ENCODE measurements at places on chromosomes 6 and 20.

DNA sequence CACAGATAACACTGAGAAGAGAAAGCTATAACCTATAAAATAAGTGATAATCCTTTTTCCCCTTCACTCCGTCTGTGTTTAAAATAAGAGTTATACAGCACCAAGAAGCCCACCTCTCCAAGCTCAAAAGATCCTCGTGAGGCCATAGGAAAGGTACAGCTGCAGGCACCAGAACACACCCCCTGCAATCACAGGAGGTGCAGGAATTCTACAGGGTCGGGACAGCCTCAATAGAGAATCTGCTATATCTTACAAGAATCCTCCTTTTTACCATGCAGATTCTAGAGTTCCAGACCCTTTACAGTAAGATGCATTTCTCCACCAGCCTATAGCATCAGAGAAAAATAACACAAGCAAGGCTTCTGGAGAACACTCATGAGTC is 5.0 kb upstream of the ADGRF1 start:
- DNase-seq, result no peak

- DNase-seq, result no peak
Measured at GRCh38 chr20:58981628-58982364, 740 bp downstream of the NELFCD start.

DNA sequence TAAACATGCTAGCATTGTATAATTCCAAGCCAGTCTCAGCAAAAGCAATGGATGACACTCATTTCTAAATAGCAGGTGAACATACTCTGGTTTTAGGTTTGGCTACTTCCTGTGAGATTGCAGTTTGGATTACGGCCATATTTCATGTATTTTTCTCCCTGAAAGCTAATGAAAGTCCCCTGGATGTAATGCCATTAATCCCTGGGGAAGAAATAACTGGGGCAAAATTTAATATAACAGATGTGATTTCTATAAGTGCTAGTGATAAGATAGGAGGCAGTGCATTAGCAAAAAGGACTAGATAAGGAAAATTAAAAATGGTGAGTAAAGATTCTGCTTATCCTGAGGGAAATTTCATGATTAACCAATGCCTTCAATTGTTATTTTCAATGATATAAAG is 238.2 kb downstream of the ADGRB3 start:
- DNase-seq, result no peak

GRCh38 chr6:14903176-14904038 is 342.5 kb upstream of the JARID2 start:
- DNase-seq, result no peak

DNA sequence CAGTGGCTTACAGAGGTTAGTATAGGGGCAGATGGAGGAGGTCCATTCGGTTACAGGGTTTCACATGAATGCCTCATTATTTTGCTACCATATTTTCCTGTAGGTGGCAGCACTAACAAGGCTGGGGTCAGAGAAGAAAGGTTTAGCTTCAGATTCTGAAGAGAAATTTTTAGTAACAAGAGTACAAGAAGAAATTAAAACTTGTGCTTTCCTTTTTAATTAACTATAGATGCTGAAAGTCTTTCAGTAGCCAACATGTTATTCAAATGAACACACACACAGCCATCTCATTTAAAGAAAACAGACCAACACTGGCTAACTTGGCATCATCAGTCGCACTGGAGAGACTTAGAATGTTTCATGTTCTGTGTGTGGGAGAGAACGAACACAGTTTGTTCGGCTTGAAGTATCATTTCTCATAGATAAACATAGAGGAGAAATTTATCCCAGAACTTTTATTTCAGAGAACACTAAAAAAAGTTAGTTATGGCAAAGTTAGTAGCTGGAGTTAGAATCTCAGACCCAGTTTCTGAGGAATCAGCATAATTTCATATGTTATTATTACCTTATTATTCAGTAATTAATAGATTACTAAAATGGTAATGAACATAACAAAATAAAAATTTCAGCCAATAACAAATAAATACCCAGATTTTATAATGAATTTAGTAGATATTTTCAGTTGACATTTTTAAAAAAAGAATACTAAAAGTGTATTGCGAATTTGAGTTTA is 314.0 kb upstream of the RSPO3 start:
- DNase-seq, result no peak

- DNase-seq, result no peak
Measured at GRCh38 chr6:149393002-149393679, 6.9 kb upstream of the SUMO4 start.

DNA sequence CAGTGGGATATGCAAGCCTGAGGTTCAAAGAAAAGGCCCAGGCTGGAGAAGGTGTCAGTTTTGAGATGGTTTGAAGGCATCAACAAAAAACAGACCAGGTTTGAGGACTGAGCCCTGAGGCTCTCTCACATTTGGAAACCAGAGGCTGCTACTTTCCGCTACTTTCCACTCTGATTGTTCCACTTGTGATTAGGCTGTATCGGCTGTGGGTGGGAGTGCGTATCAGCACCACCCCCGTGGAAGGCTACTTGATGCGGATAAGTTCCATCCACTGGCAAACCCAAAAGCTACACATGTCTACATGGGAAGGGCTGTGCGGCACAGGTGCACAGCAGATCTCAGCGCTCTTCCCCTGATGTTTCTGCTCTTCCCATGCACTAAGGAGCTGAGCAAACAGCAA is 198.7 kb downstream of the GMPR start:
- peak; percentile 11 for DNase-seq

DNA sequence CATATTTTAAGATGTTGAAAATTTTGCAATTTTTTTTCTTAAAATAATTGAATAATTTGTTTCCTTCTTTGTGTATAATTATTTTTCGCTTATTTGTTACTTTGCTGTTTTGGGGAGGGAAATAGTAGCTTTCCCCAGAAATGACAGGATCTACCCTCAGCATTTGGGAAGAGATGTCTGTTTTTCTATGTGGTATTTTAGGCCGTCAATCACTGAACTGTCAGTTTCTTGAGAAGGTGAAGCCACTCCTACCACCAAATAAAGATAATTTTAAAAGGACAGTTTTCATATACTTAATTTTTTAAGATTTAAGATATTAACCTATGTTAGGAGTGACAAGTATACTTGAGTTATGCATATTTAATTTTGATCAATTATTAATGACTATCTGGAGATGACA is 31.5 kb downstream of the TSBP1 start:
- no peak for DNase-seq

DNA sequence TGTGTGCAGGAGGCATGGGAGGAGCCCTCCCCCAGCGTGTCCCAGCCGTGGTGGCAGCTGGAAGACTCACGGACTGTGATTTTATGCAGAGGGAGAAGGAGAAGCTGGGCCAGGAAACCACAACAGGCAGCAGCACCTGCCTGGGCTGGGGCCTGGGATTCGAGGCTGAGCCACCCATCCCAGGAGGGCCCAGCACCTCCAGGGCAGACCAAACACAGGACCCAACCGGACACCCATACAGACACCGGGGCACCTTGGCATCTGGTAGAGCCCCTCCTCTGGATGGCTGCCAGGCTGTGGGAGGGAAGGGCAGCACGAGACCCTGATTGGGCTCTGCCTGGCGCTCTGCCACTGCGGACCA is 41.7 kb upstream of the CHRNA4 start:
- DNase-seq, result no peak

DNA sequence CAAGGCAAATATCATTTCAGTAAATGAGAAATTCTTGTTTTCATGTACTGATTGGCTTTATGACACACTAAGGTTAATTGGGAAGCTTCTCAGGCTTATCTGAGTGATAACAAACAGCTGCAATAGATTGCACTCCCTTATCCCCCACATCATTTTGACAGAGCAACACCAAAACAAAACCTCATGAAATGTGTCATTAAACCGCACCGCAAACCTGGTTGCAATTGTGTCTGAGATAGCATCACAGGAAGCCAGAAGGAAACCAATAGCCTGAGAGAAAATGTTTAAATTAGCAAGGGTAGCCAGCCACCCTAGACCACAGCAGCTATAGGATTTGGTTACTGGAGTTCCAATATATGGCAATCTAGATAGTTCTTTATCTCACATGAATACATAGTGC is 31.6 kb upstream of the LAMA4 start:
- peak; percentile 12 for DNase-seq

GRCh38 chr6:160327981-160328380 is 20.2 kb upstream of the SLC22A3 start:
- no peak for DNase-seq

DNA sequence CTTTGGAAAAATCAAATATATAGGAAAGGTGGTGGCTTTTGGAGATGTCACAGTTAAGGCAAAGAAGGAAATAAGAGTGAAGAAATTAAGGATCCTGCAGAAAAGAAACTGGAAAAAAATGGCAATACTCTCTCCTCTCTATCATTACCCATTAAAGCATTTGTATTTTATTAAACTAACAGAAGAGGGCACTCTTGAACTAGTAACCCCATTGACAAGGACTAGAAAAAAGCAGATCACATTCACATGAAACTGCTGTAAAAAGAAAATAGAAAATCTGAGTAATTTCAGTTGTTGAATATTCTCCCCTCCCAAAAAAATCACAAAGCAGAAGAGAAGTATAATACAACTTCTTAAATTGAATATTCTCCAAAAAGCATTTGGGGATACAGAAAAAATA is 104.1 kb upstream of the SLC35B3 start:
- no peak for DNase-seq

GRCh38 chr6:111846492-111847409 is 26.5 kb downstream of the FYN start:
- DNase-seq, result no peak

DNA sequence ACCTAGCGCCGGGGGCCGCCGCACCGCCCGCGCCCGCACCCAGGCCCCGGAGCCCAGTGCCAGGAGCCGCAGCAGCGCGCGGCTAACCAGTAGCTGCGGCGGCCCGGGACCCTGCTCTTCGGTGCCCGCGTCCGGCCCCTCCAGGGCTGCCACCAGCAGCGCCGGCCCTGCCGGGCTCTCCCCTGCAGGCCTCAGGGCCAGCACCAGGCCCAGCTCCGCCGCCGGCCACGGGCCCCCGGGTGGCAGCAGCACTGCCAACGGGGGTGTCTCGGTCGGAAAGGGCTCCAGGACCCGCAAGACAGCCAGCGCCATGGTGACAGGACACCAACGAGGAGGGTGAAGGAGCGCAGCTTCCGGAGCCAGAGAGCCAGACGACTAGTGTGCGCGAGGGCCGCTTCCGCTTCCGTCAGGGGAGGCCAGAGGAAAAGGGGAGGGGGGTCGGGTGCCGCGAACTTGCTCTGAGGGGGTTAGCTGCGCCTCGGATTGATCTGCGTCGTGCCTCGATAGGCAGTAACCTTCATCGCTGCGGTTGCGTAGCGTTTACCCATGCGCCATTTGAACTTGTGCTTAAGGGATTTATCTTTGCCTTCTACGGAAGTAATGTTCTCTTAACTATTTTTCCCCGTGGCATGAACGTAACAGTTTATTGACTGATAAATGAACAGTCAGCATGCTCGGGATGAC is at the start of gene PEX6:
TSS of gene PEX6 (minus strand) at position 343 of the 684 bp plus-strand sequence. CDS start at position 312, 31 bp downstream.
- DNase-seq, result peak; percentile 89

- DNase-seq, result no peak
Measured at GRCh38 chr20:23879811-23880374, 345 bp upstream of the CST5 start.

DNA sequence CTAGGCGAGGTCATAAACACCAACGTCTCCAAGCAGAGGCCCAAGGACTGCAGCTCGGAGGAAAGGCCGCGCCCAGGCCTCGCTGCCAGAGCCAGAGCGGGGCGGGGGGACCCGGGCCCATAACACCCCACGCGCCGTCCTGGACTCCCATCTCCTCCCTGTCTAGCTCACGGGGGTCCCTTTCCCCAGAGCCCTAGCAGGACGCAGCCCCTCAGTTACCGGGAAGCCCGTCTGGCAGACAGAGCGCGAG is 44.9 kb downstream of the MDFI start:
- DNase-seq, result no peak

GRCh38 chr6:150900049-150900448 is 34.5 kb downstream of the MTHFD1L start:
- DNase-seq, result no peak

- no peak for DNase-seq
Measured at GRCh38 chr6:152130441-152130840, 323.0 kb downstream of the ESR1 start.

All from activated CD8-positive, alpha-beta memory T cell treated with anti-CD3 and anti-CD28 coated beads for 1 hour (primary cell).